Caco-2 (cell line): ENCODE measurements at places on chromosomes 1 and 21. TPM values are rescaled to one million over a fixed set of nuclear protein-coding genes. Genes with fewer than 3 reads are reported as not detected.

DNA sequence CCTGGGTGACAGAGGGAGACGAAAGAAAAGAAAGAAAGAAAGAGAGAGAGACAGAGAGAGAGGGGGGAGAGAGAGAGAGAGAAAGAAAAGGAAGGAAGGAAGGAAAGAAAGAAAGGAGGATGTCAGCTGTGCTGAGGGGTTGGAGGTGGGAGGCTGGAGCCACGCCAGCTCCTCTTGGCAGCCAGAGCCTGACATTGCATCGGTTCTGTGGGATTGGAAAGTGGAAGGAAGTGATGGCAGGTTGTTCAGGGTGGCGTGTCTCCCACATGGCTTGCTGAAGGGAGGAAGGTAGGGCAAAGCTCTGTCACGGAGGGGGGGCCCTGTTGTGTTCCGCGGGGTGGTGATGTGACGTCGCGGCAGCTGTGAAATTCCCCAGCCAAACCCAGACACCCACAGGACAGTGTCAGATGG, 30.7 kb downstream of the EIF2D start:
- H3K27ac ChIP-seq, result no peak overlapping the region
- H3K4me1 ChIP-seq, result no peaks in the 10 kb centered on the region
- H3K27me3 ChIP-seq, result no peaks in the 10 kb centered on the region

DNA sequence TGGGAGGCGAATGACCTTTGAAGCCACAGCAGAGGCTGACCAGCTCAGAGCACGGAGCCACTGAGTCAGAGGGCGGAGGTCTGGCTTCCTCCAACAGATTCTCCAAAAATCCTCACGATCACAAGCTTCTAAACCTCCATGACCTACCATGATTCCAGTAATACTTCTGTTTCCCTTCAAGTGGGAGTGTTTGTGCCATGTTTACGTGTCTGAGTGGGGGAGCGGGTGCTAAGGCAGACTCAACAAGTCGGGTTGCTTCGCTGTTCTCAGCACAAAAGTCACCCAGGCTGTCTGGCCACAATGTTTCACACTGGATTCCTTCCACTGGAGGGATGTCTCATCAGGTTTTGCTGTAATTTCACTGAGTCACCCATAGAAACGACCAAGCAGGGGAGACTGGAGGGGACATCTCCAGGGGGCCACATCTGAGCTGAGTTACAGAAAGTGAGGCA, 86.2 kb downstream of the SLC66A1 start:
- H3K4me3 ChIP-seq, result no peak overlapping the region
- no peak overlapping the region for H3K27ac ChIP-seq
- no peak for DNase-seq

Gene SPRR2E
- total RNA-seq, result not detected in 2 replicates

- H3K36me3 ChIP-seq, result no peaks in the 10 kb centered on the region
- no peaks in the 10 kb centered on the region for H3K27me3 ChIP-seq
- H3K4me1 ChIP-seq, result no peaks in the 10 kb centered on the region
- DNase-seq, result no peak
Observed at GRCh38 chr1:36523850-36524249, 41.1 kb upstream of the CSF3R start.

DNA sequence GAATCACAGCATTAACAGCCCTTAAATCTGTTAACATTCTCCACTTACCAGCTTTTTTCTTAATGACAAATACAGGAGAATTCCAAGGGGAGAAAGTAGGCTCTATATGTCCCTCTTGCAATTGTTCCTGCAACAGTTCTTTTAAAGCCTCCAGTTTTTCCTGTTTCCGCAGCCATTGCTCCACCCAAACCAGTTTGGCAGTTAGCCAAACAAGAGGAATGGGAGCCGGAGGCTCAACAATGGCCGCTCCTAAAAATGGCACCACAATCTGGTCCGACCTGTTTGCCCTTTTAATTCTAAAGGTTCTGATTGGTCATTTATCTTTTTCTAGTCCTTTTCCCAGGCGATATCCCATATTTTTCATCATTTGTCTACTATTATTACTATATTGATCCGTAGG, 14.0 kb upstream of the L1TD1 start:
- H3K4me3 ChIP-seq, result no peak overlapping the region
- H3K36me3 ChIP-seq, result no peaks in the 10 kb centered on the region
- no peak overlapping the region for H3K27ac ChIP-seq
- peak; percentile 49 for DNase-seq
- H3K27me3 ChIP-seq, result no peaks in the 10 kb centered on the region

DNA sequence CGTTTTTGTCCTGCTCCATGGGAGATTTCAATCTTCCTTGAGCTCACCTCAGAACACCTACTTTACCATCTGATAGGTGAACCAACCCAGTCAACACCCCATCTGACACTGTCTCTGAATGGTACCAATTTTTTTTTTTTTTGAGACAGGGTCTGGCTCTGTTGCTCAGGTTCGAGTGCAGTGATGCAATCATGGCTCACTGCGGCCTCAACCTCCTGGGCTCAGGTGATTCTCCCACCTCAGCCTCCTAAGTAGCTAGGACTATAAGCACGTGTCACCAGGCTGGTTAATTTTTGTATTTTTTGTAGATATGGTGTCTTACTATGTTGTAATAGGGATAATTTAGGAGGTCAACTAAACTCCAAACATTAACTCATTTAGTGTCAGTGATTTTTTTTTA, 36.3 kb downstream of the SPRTN start:
- H3K4me1 ChIP-seq, result no peaks in the 10 kb centered on the region
- H3K27ac ChIP-seq, result no peak overlapping the region
- DNase-seq, result no peak
- no peaks in the 10 kb centered on the region for H3K27me3 ChIP-seq
- H3K4me3 ChIP-seq, result no peak overlapping the region

DNA sequence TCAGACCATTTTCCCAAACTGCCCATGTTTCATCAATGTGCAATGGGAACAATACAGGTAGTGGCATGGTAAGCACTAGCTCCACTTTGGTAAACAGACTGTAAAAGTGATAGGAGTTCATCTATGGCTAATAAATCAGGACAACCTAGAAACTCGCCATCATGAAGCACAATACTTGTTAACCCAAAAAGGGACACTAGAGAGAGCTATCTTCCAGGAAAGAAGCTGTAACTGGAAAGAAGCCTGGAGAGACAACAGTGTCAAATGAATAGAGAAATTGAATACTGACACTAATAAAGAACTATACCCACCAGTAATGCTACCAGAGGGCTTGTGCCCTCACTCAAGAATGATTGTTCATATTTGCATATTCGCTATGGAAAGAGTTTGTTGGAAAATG, 164.7 kb upstream of the RGS18 start:
- no peak overlapping the region for H3K27ac ChIP-seq
- H3K27me3 ChIP-seq, result no peaks in the 10 kb centered on the region
- H3K36me3 ChIP-seq, result no peaks in the 10 kb centered on the region
- no peak overlapping the region for H3K4me3 ChIP-seq

- H3K4me1 ChIP-seq, result peaks cover 16% of the 10 kb centered on the region
- DNase-seq, result no peak
- H3K27me3 ChIP-seq, result no peaks in the 10 kb centered on the region
- H3K27ac ChIP-seq, result no peak overlapping the region
- H3K4me3 ChIP-seq, result no peak overlapping the region
Observed at GRCh38 chr1:222583079-222583478, 6.7 kb downstream of the TAF1A start.

Gene HSD3B2
- not detected in 2 replicates for total RNA-seq

- no peaks in the 10 kb centered on the region for H3K27me3 ChIP-seq
- 0 out of 2 replicates have a peak, but pooled peaks cover 3% of the 10 kb centered on the region for H3K4me1 ChIP-seq
- H3K27ac ChIP-seq, result no peak overlapping the region
- DNase-seq, result no peak
Observed at GRCh38 chr1:180627411-180627810, 4.4 kb upstream of the XPR1 start.
